Anterior cingulate cortex (tissue), 58 donors: ENCODE measurements at places on chromosomes 1 and 21.

- DNase-seq = no peak
Measured at GRCh38 chr1:181971424-181971823, 90.1 kb downstream of the ZNF648 start.

DNA sequence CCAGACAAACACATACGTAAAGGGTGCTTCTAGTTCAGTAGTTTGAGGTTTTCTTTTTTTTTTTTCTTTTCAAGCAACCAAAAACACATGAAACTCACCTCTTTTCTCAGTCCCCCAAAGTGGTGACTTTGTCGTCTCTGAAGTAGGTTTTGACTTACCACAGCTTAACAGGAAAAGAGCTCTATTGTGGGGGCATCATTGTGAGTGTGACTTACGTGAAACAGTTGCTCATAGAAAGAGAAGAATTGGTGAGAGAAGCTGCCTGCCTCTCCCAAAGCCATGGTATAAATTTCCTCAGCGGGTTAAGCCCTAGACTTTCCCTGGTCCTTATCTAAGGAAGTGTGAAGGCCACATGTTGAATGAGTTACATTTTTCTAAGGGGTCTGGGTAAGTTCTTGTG is 11.9 kb downstream of the FASLG start:
- no peak for DNase-seq

DNA sequence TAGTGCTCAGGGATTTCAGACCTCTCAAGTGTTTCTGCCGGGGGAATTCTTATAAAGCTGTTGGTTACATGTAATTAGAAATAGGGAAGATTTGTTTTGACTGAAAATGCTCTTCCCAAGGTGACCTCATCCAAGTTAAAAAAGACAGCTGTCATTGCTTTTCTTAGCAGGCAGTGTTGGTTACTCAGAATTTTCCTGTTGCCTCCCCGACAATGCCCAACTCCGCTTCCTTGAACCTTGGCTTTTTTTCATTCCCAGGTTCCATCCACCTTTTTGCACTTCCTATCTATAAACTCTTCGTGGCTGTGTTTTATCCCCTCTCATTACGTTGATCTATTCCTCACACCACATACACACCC is 825 bp upstream of the DPH5 start:
- no peak for DNase-seq

DNA sequence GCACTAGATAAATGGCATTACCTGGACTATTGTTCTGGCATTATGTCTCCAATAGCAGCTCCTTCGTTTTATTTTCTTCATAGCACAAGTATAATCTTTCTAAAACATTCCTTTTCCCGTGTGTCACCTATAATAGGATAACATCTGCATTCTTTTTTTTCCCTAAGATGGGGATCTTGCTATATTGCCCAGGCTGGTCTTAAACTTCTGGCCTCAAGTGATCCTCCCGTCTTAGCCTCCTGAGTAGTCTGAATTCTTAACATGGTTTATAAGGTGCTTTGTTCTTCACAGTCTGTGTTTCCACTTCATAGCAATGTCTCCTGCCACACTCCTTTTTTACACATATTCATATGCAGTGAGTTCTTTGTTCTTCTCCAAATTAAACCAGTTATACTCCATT is 8.6 kb upstream of the MOV10 start:
- DNase-seq = no peak

GRCh38 chr1:66360285-66360724 is 173.6 kb upstream of the SGIP1 start:
- no peak for DNase-seq

DNA sequence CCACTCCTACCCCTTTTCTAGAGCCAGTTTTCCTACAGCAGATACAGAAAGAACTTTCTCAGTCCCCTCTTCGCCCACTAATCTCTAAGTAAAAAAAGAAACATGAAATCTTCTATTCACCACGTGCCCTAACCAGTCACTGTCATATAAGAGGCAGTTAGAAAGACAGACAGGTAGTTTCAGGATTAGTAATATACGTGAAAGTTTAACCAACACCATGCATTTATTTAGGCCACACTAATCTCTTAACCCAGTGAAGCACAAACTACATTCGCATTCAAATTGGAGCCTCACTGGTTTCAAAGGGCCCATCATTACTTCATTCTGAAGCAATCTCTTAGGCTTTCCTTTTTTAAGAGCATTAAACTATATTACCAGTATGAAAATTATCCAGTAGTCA is 10.1 kb downstream of the GPATCH2 start:
- DNase-seq = no peak

DNA sequence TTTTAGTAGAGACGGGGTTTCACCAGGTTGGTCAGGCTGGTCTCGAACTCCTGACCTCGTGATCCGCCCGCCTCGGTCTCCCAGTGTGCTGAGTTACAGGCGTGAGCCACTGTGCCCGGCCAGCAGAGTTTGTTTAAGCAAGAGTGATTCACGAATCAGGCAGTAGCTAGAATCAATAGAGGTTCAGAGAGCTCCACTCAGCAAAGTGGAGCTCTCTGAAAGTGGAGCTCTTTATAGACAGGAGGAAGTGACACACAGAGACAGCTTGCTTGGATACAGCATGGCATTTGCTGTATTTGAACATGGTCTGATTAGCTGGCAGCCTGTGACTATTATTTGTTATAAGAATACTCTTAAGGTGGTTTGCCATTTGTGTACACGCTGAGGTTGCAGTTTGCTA is 27.1 kb upstream of the CD34 start:
- DNase-seq = no peak

DNA sequence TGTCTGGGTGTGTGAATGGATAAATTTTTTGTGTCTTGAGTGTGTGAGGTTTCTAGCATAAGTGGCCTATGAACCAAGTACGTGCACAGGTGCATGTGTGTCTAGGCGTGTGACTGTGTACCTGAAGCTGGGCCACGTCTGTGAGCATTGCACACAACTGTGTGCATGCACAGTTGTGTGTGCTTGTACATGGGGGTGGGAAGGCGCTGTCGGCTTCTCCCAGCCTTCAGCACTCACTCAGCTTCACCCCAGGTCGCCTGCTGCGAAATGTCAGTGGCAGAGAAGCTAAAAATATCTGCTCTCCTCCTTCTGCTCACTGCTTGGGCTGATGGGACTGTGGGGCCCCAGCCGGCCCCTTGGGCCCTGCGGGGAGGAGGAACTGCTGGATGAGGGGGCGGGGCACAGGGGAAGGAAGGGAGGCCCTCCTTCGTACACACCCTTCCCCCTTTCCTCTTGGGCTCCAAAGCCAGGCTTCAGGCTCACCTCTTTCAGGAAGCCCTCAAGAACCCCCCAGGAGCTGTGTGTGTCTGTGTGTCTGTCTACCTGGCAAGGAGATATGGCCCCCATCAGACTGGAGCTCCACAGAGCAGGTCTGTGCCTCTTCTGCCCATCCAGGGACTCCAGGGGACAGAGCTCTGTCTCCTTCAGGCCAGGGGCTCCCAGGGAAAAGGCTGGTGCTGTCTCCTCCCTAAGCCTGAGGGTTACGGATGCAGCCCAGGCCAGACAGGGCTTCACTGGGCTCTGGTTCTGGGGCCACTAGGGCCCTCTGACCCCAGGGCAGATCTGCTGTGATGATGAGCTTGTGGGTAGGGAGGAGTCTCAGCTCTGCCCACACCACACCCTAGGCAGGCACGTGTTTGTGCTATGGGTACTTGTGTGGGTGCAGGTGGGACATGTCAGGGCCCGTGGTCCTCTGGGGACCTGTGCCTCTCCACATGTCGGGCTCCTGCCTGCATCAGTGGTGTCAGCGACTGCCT is 35.6 kb upstream of the WASF2 start:
- peak; percentile 15 for DNase-seq

DNA sequence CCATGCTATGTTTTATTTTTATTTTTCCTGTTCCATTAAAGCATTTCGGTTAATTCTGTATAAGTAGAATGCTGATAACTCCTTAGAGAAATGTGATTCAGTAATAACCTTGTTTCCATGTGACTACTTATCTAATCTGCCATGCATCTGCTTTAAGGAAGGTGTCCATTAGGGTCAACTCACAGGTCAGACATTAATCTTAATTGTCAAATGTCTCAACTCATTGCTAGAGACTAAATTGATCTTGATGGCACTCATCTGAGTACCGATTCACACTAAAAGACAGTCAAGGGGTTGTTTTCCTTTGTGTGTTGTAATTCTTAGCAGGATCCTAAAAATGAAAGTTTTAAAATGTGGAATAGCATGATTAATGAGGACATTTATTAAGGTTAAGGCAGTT is 41.8 kb downstream of the ITSN1 start:
- no peak for DNase-seq

- no peak for DNase-seq
Measured at GRCh38 chr1:229136822-229137221, 134.1 kb upstream of the RAB4A start.
